ENCODE measurements at places on chromosomes 7 and 10.

DNA sequence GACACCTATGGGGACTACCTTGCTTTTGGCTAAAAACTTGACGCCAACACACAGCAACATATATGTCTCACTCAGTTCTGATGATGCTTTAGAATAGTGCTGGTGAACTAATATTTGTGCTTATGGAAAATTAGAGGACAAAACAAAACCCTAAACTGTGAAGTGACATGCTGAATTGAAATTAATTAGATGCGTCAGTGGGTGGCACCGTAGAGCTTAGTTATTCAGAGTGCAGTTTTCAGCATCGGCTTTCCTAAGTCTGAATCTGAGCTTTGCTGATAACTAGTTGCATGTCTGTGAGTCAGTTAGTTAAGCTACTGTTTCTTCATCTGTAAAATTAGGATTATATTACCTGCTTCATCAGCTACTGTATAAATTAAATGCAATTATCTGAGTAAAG lies 245.0 kb upstream of the SORCS1 start:
- no peak overlapping the region for H3K27ac ChIP-seq
- no peaks in the 10 kb centered on the region for H3K36me3 ChIP-seq
- H3K27me3 ChIP-seq, result no peaks in the 10 kb centered on the region
- no peak for DNase-seq

DNA sequence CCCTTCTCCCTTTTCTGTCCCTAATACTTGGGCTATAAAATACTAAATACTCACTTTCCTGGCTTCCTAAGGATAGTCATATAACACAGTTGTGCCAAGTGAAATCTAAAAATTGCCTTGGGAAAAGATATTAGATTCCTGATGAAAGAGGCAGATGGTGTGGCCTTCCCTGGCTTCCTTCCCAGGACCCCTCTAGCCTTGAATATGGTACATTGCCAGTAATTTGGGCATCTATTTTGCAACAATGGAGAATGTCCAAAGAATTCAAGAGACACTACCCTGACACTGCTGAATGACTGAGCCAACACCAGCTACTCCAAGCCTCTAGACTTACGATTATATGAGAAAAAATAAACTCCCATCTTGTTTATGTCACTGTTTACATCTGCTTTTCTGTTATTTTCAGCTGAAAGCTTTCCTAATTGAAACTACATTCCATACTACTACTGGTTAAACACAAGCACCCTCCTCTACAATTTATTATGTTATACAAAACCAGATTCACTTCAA lies 17.9 kb downstream of the COPG2 start:
- H3K36me3 ChIP-seq, result no peaks in the 10 kb centered on the region
- no peaks in the 10 kb centered on the region for H3K27me3 ChIP-seq
- H3K27ac ChIP-seq, result no peak overlapping the region
- no peaks in the 10 kb centered on the region for H3K4me1 ChIP-seq

DNA sequence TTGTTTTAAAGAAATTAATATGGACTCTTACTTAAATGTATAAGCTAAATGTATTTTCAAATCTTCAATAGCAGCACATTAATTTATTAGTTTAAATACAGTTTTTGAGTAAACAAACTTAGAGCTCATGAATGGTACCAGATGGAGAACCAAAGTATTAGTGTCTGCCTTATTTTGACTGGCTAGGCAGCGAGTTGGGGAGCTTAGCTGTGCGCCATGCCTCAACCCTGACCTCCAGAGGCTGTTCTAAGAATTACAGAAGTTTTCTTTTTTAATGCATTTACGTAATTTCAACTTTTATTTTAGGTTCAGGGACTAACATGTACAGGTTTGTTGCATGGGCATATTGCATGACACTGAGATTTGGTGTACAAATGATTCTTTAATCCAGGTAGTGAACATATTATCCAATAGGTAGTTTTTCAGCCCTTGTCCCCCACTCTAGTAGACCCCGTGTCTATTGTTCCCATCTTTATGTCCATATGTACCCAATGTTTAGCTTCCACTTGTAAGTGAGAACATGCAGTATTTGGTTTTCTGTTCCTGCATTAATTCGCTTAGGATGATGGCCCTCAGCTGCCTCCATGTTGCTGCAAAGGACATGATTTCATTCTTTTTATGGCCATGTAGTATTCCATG lies 166.8 kb downstream of the IQUB start:
- H3K36me3 ChIP-seq, result no peaks in the 10 kb centered on the region
- no peak for DNase-seq
- H3K4me1 ChIP-seq, result no peaks in the 10 kb centered on the region
- no peak overlapping the region for H3K27ac ChIP-seq

GRCh38 chr7:6277476-6277875 lies 5.1 kb upstream of the CYTH3 start:
- H3K4me3 ChIP-seq, result no peak overlapping the region
- peaks cover 7% of the 10 kb centered on the region for H3K4me1 ChIP-seq
- H3K27me3 ChIP-seq, result no peaks in the 10 kb centered on the region
- H3K36me3 ChIP-seq, result no peaks in the 10 kb centered on the region
- DNase-seq, result no peak

DNA sequence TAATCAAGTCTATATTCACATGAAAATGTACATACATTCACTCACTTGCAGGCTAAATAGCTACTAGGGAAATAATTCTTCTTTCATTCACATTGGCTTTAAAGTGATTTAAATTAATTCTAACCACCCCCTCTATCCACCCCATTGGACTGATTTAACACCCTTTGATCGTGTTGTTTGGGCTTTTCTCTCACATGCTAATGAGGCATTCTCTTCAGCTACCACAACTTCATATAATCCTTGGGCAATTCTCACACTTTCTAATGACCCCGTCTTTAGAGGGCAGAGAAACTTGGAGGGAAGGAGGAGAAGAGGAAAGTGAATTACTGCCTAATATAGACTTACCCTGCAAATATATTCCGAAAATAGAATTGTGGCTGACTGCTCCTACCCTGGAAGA lies 24.6 kb downstream of the GRM3 start:
- no peaks in the 10 kb centered on the region for H3K4me1 ChIP-seq
- no peak for DNase-seq
- H3K27ac ChIP-seq, result no peak overlapping the region
- H3K36me3 ChIP-seq, result no peaks in the 10 kb centered on the region

Measured in prostate gland (tissue), 2 donors.